ENCODE measurements at places on chromosomes 1 and 21.

GRCh38 chr1:192395211-192395610 lies 78.4 kb downstream of the RGS21 start:
- DNase-seq: no peak

DNA sequence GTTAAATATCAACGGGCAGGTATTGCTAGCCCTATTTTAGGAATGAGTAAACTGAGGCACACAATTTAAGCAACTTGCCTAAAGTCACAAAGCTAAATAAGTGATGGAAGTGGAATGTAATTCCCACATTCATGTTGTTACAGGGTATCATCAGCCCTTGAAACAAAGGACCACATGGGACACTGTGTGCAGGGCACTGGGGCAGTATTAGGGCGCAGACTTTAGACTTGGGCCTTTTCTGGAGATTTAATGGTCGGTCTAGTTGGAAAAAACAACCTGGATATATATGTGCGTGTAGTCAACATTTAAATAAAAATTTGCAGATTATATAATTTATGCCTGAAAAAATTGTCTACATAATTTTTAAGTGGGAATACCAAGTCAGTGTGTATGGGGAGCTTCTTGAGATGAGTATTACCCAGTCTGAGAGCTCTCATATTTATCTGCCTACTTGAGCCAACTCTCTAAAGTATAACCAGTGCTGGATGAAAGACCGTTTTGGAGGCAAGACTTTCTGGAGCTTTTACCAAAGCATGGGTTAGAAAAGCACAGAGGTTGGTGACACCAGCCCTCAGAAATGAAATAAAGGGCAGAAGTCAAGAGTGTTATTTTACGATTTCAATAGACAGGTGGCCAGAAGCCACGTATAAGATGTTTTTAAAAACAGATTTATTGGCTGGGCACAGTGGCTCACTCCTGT lies 1.6 kb downstream of the KDM1A start:
- DNase-seq: no peak

- DNase-seq: no peak
Measured at GRCh38 chr21:14753069-14753465, 207.0 kb upstream of the SAMSN1 start.

GRCh38 chr1:50976890-50977574 lies 7.0 kb downstream of the CDKN2C start:
- no peak for DNase-seq

DNA sequence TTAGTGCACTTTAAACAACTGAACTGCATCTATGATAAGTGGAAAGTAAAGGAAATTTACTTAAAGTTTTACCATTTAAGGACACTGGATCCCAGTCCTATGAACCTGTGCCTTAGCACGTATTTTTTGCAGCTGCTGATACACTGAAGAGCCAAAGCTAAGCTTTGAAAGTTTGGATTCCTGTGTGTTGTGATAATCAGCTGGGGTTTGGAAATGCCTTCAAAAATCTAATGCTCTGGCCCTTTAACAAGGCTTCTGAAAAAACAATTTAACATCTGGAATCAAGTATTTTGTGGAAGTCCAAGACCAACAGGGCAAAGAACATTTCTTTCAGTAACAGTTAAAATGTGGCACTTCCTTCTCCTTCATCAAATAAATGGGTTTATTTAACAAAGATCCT lies 51.8 kb downstream of the DDAH1 start:
- DNase-seq: no peak

DNA sequence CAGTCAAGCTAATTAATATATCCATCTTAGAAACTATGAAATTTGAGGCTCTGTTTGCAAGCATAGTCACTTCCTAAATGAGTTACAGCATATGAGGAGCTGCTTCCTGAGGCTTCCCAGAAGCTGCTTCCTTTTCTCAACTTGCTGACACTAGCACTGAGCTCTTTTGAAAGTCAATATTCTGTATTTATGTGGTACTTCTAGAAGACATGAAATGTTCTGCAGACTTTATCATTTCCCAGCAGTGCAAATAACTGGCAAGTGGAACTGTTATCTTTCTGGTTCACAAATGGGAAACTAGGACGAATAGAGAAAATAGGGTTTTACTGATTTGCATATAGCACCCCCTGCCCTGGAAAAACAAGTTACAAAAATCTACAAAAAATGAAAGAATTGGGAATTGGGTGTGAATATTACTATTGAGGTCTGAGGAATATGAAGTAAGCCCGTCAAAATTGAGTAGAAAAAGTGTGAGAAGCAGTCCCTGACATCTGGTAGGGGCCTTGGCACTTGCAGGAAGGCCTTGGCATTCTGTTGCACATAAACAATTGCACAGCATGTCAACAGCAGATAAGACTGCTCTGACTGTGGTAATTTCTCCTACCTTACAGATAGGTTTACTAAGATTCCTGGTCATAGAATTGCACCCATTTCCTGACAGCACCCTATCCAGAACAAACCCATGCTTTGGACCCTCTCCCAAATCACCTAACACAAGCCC lies 7.1 kb downstream of the GIPC2 start:
- DNase-seq: no peak

DNA sequence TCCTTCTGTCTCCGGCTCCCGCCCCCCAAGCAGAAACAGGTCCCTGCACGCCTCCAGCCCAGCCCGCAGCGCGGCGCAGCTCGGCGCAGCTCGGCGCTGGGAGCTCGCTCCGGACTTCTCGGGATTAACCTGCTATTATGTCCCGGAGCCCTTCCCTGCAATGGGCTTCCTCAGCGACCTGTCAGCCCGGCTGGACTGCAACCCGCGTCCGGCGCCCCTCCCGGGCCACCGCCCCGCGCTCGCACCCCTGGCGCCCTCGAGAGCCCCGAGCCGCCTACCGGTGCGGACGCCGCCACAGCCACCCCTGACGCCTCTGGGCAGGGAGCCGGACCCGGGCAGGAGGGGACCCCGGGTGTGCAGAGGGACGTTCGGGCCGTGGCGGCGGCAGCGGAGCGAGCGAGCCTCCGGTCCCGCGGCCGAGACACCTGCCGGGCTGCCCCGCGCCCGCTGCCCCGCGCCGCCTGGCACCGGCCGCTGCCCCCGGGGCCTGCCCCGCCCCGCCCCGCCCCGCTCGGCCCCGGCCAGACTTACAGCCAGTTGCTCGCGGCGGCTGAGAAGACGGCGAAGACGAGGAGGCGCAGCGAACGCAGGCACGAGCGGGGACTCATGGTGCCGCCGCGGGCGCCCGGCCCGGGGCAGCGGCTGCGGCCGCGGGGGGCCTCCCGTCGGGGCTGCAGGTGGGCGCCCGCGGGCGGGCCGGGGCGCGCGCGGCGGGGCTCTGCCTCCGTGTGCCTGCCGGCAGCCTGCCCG lies 407 bp downstream of the WNT4 start:
- DNase-seq: no peak

DNA sequence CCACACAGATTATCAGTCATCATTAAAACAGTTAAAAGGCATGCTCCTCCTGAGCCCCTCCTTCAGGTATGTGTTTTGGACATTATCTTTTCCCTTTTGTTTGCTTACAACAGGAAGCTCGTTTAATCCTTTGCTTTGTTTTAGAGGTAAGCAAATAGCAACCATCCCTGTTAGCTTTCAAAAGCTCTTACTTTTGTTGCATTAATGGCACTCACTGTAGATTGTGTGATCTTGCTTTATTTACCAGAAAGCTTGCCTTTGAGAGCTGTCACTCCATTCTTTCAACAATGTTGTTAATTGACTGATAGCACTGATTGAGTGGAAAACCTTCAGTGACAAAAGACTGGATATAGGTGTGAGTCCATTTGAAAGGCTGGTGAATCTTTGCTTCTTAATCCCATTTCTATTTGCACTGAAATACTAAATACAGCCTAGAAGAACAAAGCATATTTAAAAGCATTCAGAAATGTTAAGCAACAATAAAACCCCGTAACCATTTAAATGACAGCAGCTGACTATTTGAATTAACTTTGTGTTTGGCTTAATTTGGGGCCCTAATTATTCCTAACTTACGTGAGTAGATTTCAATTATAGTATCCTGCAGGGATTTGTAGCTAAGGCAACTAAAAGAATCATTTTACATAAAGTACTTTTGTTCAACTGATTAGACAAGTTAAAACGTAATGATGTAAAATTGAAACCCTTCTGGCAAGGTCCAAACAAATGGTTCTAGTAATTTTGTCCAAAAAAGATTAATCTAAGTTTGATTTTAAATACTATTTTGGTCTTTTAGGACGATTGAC lies 48.3 kb downstream of the ADGRL2 start:
- no peak for DNase-seq

DNA sequence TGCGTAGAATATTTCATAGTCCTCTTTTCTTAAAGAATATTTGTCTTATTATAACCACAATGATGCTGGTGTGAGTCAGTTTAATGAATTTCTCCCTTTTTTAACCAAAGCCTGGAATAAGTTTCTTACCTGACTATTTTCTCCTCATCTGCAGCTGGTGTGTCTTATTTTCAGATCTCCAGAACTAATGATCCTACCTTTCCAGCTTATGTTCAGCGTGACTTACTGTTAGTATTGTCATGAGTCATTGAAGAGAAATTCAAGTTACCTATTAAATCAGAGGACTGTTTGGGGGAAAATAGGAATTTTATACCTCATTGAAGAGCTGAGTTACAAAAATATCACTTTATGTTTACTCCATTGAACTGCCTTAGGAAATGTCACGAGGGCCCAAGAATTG lies 482.1 kb downstream of the RWDD3 start:
- no peak for DNase-seq
